Fibroblast of skin of back (primary cell): ENCODE measurements at places on chromosomes 16 and 17.

DNA sequence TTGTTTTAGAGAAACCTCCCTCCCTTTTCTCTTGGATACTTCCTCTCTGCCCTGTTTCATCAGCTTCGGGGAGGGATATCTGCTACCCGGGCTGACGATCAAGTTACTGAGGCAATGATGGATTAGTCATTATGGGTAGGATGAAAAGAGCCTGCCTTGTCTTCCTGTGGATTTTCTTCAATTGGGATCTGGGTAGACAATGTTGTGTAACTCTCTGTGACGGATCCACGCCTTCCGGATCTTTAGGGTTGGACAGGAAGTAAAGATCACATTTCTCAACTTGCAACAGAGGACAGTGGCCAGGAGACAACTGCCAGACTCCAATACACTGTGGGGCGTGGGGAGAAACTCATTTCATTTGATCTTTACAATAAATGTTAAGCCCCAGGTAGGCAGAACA lies 11.3 kb upstream of the CHST6 start:
- DNase-seq, result peak; percentile 45

- peak; percentile 96 for DNase-seq
These were observed 414.6 kb downstream of the SLC39A11 start for GRCh38 chr17:72677714-72678390.

DNA sequence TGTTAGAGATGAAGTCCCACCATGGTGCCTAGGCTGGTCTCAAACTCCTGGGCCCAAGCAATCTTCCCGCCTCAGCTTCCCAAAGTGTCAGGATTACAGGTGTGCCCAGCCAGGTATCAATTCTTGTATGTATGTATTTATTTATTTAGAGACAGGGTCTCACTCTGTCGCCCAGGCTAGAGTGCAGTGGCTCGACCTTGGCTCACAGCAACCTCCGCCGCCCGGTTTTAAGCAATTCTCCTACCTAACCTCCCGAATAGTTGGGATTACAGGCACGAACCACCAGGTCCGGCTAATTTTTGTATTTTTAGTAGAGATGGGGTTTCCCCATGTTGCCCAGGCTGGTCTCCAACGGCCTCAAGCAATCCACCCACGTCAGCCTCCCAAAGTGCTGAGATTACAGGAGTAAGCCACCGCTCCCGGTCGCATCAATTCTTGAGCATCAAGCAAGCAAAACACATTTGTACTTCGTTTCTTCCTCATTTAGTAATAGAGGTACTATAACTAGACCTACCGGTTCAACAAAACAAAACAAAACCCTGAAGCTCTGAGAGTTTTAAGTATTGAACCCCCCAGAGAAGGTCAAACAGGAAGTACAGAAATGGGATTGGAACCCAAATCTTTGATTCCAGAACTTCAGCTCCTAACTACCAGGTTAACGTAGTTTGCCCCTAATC lies 1.0 kb upstream of the ZNF500 start:
- no peak for DNase-seq

DNA sequence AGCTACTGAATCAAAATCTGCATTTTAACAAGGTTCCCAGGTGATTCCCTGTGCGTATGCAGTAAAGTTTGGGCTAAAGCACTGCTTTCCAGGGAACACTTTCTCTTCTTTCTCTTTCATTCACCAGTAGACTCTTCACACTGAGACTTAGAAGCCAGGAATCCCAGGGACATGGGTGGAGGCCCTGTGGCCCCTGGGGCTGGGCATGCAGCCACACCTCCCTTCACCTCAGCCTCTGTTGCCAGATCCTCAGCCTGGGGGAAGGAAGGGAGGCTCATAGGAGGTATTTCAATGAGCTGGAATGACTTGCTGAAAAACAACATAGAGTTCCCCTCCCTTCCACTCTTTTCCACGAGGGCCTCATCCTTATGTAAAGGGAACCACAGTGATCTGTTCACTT lies 1.2 kb downstream of the G6PC3 start:
- peak; percentile 23 for DNase-seq

- DNase-seq, result no peak
These were observed 59.2 kb downstream of the ATP2C2 start for GRCh38 chr16:84427553-84427952.

- DNase-seq, result no peak
These were observed 3.5 kb upstream of the BCL6B start for GRCh38 chr17:7019367-7019766.

DNA sequence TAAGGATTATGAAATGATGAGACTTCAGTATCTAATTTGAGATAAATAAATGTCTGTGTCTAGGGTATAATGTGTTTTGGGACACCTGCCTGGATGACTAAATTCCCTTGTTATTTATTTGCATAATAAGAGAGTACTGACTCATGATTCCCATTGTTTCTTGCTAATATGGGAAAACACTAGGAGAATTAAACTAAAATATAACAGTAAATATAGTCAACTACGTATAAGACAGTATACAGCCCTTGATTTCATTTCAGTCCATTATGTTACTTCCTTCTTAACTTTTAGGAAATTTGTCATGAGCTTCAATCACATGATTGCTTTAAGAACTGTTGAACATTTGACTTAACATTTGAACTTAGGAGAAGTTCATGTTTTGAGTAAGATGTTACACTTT lies 62.4 kb downstream of the VMP1 start:
- no peak for DNase-seq

DNA sequence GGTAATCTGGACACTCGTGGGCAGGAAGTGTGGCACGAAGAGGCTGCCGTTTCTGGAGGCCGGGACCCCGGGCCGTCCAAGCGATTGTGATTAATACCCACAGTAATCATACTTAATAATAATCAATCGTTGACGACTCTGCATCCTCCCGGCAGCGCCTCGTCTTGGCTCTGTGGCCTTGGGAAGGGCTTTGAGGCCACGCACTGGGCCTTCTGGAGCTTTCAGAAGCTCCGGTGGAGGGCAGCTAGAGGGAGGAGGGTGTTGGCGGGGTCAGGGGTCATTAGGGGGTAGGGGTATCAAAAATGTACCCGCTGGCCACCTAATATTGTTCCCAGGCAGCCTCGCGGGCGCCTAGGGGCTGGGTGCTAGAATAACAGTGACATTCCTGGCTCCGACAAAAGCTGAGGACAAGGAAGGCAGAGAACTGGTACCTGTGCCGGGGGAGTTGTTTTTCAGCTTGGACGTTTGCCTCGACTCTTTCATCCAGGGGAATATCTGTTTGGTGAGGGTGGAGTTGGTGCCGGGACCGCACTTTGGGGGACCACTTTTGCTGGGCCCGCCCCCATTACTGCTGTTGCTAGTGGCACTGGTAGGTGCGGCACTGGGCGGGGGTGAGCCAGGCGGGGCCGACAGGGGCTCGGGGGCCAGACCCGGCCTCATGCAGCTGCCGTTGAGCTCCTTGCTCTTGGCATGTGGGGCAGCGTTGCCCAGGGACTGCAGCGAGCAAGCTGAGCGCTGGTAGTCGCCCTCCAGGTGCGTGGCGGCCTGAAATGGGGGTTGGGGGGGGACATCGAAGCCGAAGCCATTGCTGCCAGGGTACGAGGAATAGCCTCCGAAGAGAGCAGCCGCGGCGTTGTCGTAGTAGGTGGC lies 6.9 kb upstream of the HOXB2 start:
- no peak for DNase-seq

GRCh38 chr17:19579192-19579761 lies 45.6 kb downstream of the SLC47A1 start:
- no peak for DNase-seq

DNA sequence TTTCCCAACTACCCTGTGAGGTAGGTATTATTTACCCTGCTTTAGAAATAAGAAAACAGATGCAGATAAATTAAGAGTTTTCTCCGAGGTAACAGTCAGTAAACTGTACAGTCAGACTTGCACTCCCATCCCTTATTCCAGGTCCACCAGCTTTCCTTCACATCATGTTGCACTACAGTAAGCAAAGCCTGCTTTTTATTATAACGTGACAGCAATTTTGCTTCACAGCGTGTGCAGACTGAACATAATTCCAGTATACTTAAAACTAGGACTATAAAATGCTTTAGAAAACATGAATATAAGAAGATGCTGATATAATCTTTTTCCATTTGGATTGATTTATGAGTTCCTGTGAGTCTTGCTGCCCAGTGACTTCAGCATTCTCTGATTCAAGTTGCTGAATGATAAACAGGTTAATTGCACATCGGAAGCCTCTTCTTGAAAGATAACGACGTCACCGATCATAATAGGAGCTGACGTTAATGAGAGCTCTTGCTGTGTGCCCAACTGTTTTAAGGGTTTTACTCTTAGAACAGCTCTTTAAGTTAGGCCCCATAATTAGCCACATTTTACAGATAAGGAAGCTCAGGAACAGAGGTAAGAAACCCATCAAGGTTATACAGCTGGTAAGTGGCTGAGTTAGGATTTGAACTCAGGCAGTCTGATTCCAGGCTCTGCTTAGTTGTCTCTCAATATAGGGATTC lies 1.4 kb downstream of the LIG3 start:
- no peak for DNase-seq

GRCh38 chr17:80845863-80846671 lies 145.6 kb upstream of the CHMP6 start:
- DNase-seq, result no peak

DNA sequence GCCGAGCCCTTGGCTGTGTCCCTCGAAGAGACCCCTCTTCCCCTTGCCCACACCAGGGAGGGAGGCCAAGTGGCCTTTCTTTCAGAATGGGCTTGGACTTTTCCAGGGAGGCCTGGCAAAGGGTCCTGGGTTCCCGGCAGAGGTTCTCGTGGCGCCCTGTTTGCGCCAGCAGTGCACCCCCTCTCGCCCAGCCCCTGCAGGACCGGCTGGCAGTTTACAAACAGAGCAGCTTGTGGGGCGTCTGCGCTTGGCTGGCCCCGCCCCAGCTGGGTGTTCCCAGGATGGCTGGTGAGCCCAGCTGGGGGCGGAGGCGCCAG lies 137.8 kb upstream of the CIBAR2 start:
- no peak for DNase-seq

DNA sequence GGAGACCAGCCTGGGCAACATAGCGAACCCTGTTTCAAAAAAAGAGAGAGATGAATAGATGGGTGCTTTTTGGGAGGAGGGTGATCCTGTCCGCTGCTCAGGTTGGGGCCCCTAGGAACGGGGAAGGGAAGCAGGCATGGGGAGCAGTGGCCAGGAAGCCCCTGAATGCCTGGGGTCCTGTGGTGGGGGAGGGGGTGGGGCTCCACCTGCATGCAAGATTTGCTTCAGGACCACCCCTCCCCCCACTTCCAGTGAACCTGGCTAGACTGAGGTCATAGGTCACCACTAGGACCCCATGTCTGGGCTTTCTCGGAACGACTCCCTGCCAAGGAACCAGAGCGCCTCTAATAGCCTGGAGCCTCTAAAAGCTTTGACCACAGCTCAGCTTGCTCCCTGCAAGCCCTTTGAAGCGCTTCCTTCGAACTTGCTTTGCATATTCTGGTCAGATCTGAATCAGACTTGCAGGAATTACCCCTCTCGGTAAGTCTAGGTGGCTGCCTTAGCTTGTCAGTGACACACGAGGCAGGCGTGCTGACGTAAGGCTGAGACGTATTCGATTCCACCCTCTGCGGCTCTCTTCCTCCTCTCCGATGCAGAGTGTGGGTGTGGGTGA lies 3.7 kb downstream of the SOCS3 start:
- DNase-seq, result peak; percentile 84

DNA sequence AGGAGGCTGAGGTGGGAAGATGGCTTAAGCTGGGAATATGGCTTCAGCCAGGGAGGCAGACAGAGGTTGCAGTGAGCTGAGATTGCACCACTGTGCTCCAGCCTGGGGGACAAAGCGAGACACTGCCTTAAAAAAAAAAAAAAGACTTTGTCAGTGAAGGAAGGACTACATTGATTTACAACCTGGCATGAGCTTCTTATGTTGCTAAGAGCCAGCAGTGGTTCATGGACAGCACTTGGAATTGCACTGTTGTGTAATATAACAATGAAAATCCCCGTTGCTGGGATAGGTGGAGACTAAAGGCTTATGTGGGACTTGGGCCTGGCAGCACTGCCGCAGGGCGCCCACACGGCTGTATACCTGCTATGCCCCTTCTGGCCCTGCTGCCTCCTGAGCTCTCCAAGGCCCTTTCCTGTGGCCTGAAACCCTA lies 14.1 kb upstream of the SLC16A5 start:
- no peak for DNase-seq

GRCh38 chr17:11578998-11579397 lies 19.3 kb upstream of the DNAH9 start:
- DNase-seq, result no peak
